AG04450 (cell line): ENCODE measurements at places on chromosomes 2 and 18.

GRCh38 chr2:133262893-133263292 lies 305.4 kb downstream of the NCKAP5 start:
- no peak for DNase-seq

GRCh38 chr18:23183411-23184150 lies 48.3 kb downstream of the CABLES1 start:
- DNase-seq: peak; percentile 63

GRCh38 chr2:104852090-104852666 lies 1.7 kb upstream of the POU3F3 start:
- DNase-seq: no peak

DNA sequence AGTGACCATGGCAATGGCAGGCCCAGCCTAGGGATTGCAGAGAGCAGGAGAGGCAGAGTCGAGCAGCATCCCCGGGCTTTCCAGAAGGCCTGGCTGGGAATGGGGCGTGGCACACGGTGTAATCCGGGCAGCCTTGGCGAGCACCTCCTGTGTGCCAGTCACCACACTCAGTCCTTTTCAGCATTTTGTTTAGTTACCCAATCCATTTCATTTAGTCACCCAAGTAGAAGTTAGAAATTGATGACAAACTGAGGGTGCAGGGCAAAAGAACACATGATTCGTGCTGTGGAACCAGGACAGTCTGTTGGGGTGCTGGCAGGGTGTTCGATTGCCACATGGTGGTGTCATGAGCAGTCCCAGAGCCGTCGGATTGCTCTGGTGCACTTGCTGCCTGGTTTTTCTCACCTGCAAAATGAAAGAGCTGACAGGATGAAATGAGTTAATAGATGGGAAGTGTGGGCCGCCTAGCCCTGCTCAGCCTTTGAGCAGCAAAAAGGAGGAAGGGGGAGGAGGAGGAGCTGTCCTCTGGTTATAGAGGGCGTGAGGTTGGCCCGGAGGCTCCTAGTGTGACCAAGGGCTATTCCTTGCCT lies 299.4 kb downstream of the AGAP1 start:
- no peak for DNase-seq

- DNase-seq: no peak
These were observed 77.0 kb upstream of the UBXN4 start for GRCh38 chr2:135664623-135665068.

DNA sequence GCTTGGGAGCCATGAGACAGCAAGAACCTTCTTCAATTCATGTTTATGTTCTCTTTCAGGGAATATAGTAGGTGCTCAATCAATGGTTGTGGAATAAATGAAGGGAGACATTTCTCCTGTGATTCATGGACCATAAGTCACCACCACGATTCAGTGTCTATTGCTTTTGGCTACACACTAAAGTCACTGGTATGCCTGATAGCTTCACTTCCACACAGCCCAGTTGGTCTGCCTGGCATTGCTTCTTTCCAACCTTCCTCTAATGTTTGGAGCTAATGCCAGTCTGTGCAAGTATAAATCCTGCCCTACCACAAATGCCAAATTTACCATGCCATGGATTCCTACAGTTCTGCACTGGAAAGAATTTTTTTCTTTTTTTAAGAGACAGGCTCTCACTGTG lies 1.3 kb upstream of the CXCR1 start:
- no peak for DNase-seq

DNA sequence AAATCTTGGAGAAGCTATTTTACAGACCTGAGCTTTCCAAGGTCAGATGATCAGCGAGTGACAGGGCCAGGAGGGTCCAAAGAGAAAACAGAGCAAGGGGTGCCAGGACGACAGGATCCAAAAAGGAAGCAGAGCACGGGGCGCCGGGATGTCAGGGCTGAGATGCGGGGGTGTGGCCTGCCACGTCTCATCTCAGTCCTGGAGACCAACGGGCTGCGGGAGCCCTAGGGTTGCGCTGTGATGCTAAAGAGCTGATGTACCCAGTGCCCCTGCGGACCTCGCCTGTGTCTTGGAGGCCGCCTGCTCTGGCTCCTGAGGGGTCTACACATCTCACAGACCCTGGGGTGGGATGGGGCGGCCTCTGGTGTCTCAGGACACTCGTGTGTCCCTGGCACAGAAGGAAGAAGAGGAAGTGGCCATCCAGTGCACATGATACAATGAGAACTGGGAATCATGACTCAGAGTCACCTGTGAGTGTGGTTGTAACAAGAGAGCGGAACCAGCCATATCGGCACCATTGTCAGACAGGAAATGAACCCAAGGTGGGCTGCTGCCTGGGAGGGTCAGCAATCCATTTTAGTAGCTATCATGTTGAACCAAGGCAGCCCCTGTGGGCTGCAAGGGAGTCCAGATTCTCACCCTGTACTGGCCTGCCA lies 97.8 kb downstream of the MYT1L start:
- no peak for DNase-seq

DNA sequence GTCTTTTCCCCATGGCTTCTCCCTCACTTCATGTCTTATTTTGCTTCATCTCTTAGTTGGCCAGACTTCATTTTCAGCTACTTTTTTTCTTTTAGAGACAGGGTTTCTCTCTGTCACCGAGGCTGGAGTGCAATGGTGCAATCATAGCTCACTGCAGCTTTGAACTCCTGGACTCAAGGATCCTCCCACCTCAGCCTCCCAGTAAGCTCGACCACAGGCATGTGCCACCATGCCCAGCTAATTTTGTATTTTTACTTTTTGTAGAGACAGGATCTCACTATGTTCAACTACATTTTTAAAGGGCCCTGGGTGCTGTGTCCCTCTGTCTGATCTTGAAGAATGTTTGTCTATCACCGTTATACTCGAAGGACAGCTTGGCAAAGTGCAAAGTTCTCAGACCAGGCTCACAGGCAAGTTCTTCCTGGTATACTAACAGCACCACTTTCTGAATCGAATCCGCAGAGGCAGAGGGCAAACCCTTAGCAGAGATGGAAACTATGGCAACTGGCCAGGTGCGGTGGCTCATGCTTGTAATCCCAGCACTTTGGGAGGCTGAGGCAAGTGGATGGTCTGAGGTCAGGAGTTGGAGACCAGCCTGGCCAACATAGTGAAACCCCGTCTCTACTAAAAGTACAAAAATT lies 60.9 kb downstream of the SOWAHC start:
- no peak for DNase-seq

GRCh38 chr2:237859082-237859433 lies 365 bp upstream of the RAMP1 start:
- no peak for DNase-seq

DNA sequence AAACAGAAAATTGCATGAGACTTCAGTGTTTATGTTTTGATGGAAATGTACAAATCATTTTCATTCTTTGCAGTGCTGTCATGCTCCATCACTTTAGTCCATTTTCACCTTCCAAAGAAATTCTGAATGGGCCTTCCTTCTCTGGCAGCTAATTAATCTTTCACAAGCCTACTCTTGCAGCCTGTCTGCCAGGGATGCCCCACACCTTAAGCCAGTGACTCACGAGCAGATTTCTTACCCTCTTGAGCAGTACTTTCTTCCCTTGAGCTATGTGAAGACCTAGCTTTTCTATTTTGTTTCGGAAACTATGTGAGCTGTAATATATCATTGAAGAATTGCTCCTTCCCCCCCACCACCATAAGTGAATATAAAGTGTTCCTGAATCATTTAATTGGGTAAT lies 404.3 kb upstream of the VWC2L start:
- DNase-seq: no peak

DNA sequence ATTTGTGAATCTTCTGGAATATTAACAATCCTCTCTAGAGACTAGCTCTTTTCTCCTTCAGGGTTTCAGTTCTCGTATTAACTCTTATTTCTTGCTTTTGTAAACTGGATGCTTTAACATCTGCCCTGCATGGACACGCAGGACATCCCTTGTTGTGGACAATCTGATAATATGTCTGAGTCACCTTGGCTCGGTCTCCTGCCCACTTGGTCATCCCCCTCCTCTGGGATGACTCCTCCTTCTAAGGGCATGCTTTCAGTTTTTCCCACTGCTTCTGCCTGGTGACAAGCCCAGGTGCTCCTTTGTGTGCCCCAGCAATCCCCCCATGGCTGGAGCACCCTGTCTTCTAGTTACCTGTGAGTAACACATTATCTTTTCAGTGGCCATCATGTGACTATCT lies 460.5 kb downstream of the DSC3 start:
- DNase-seq: no peak

DNA sequence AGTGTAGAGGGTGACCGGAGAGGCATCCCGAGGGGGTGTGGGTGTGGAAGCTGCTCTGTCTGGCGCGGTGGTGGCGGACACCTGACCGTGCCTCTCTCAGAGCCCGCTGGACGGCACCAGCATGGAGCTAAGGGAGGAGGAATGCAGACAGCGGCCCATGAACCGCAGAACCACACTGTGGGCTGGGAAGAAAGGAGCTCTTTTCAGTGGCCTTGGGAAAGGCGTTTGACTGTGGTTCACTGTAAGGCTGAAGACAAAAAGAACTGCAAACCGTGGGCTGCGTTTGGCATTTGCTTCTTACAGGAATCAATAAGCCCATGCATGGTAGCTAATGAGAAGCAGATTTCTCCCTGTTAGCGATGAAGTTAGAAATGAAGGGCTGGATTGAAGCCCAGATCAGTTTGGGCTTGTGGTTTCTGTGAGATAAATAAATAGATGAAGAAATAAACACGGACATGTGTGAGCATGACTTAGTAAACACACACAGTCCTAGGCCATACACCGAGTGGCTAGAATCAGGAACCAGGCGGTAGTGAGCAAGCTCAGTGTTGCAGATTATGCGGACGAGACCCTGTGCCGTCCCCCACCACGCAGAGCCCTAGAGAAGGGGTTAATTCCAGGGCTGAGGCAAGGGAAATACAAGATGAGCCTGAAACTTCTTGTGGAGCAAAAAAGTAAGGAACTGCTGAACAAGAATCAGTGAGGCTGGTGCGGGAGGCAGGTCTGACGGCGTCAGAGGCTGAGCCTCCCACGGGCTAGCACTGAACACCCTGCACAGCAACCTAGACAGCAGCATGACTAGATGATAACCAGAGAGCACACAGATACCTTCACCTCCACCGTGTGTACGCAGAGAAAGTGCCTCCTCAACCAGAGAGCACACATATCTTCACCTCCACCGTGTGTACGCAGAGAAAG lies 29.3 kb upstream of the NFATC1 start:
- peak; percentile 92 for DNase-seq

DNA sequence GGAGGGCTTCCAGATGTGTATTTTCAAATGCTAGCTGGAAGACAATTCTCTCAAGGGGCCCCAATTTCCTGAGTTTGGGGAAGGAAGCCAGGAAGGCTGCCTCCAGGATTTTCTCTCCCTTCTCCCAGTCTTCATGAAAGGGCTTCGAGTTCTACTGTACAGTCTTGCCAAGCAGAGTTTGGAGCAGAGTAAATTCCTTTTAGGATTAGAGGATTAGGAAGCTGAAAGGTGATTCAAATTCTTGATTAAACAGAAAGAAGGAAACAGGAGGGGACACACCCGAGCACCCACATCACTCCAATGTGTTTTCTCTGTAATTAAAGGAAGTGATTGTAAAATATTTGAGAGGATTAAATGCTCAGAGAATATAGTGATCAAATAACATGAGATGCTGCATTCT lies 217.8 kb downstream of the SETBP1 start:
- no peak for DNase-seq

- no peak for DNase-seq
These were observed 279.0 kb downstream of the CALCRL start for GRCh38 chr2:187168720-187169713.

- DNase-seq: no peak
These were observed 71.3 kb upstream of the LPIN2 start for GRCh38 chr18:3084206-3084605.

GRCh38 chr2:15177103-15177502 lies 384.0 kb downstream of the NBAS start:
- DNase-seq: no peak

- DNase-seq: no peak
These were observed 33.2 kb downstream of the TOGARAM2 start for GRCh38 chr2:29014331-29014730.

- no peak for DNase-seq
These were observed 46.2 kb upstream of the CCDC141 start for GRCh38 chr2:179096090-179096489.

DNA sequence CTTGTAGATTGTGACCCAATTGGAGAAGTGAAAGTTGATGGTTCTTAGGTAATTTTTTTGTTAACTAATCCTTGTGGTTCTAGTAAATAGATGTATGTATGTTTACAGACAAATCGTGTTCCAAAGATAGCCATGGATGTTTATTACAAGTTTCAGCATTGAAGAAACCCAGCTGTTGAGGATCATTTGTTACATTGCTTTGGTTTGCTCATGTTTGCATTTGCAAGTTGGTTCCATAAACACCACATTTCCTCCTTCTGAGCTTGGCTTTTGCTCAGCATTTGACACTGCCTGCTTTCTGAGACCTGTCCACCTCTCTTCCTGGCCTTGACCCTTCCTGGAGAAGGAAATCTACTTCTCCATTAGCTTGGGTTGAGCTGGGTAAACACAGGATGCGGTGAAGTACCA lies 1.8 kb upstream of the CCDC68 start:
- peak; percentile 79 for DNase-seq

DNA sequence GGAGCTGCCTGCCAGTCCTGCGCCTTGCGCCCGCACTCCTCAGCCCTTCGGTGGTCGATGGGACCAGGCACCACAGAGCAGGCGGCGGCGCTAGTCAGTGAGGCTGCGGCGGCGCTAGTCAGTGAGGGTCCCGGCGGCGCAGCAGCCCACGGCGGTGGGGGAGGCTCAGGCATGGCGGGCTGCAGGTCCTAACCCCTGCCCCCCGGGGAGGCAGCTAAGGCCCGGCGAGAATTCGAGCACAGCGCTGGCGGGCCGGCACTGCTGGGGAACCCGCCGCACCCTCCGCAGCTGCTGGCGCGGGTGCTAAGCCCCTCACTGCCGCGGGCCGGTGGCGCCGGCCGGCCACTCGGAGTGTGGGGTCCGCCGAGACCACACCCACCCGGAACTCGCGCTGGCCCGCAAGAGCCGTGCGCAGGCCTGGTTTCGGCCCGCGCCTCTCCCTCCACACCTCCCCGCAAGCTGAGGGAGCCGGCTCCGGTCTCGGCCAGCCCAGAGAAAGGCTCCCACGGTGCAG lies 867.4 kb downstream of the DSC3 start:
- DNase-seq: no peak

- no peak for DNase-seq
These were observed 105.1 kb downstream of the NUP35 start for GRCh38 chr2:183229386-183229785.

DNA sequence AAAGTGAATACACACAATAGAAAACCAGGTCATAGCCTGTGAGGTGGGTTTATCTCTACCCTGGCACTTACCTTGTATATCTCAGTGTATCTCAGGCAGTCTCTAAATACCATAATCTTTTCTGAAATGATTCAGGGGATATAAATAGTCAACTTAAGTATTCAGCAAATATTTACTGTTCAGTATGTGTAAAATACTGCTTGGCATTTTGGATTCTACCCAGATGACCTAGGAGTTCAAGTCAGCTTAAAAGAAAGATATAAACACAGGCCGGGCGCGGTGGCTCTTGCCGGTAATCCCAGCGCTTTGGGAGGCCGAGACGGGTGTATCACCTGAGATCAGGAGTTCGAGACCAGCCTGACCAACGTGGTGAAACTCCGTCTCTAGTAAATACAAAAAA lies 23.8 kb downstream of the GRHL1 start:
- DNase-seq: peak; percentile 56
